DND-41 (cell line): ENCODE measurements at places on chromosomes 16 and 17.

- no peak for DNase-seq
- H3K27me3 ChIP-seq, result no peaks in the 10 kb centered on the region
- H3K4me3 ChIP-seq, result no peak overlapping the region
- H3K36me3 ChIP-seq, result no peaks in the 10 kb centered on the region; the same call in 1 of the 2 replicates
These were observed 121.3 kb downstream of the TRIM37 start for GRCh38 chr17:58985367-58985766.

DNA sequence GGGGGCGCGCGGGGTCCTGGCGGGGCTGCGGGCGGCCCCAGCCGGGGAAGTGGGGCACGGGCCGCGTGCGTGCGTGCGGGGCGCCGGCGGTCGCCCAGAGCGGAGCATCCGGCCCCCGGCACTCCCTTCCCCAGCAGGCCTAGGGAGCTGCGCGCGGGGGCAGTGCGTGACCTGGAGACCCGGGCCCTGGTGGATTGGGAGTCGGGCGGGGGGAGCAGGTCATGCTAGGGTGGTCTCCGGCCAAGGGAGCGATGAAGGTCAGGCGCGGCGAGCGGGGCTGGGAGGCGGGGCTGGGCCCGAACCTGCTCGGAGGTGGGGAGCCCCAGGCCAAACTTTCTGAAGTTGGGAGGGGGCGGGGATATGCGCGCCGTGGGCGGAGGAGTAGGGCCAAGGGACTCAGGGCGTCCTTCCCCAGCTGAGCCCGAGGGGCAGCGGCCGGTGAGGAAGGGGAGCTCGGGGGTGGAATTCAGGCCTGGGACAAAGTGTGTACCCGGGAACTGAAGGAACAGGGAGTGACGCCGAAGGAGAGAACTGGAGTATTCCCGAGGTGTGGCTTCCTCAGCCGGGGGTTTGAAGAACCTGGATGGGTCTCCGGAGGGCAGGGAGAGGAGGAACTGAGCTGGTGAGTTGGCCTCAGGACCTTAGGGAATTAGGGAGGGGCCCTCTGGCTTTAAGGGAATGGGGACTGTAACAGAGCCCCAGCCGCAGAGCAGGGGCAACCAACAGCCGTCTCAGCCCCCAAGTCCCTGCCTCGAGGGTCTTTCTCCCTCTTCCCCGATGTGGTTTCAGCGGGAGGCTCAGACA, 589 bp downstream of the XYLT2 start:
- no peaks in the 10 kb centered on the region for H3K27me3 ChIP-seq
- peak overlapping the region; percentile 90 for H3K4me3 ChIP-seq
- DNase-seq, result no peak
- H3K4me1 ChIP-seq, result peaks cover 24% of the 10 kb centered on the region
- H3K36me3 ChIP-seq, result no peaks in the 10 kb centered on the region; the same call in 1 of the 2 replicates

DNA sequence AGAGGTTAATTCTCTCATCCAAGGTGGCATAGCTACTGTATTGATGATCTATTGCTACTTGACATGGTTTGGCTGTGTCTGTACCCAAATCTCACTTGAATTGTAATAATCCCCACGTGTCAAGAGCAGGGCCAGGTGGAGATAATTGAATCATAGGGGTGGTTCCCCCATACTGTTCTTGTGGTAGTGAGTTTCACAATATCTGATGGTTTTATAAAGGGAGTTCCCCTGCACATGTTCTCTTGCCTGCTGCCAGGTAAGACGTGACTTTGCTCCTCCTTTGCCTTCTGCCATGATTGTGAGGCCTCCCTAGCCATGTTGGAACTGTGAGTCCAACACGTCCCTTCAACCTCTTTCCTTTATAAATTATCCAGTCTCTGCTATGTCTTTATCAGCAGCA, 22.9 kb upstream of the CPPED1 start:
- no peaks in the 10 kb centered on the region for H3K4me1 ChIP-seq
- no peaks in the 10 kb centered on the region for H3K36me3 ChIP-seq
- no peak for DNase-seq
- H3K27ac ChIP-seq, result no peak overlapping the region
- H3K27me3 ChIP-seq, result peaks cover 4% of the 10 kb centered on the region
- H3K4me3 ChIP-seq, result no peak overlapping the region

DNA sequence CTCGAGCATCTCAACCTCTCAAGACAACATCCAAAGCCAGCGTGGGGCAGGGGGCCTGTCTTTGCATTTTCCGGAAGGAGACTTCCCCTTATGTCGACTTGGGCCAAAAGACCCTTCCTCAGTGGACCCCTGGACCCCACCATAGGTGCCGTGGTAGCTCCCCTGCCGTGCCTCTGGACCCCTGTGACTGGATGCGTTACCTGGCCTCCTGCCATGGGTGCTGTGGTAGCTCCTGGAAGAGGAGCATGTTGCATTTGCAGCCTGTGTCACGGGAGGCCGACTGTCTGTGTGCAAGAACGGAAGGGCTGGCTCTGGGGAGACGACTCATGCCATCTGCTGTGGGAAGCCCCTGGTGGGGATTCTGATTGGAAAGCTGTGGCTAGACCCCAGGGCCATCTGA, 130.1 kb downstream of the FOXL1 start:
- H3K27ac ChIP-seq, result no peak overlapping the region
- no peak for DNase-seq
- H3K27me3 ChIP-seq, result no peaks in the 10 kb centered on the region
- H3K36me3 ChIP-seq, result no peaks in the 10 kb centered on the region

GRCh38 chr17:63549289-63549945, 860 bp upstream of the DCAF7 start:
- DNase-seq, result no peak
- no peaks in the 10 kb centered on the region for H3K27me3 ChIP-seq
- H3K4me1 ChIP-seq, result peaks cover 42% of the 10 kb centered on the region
- peak overlapping the region; percentile 98 for H3K27ac ChIP-seq
- H3K4me3 ChIP-seq, result peak overlapping the region; percentile 62

DNA sequence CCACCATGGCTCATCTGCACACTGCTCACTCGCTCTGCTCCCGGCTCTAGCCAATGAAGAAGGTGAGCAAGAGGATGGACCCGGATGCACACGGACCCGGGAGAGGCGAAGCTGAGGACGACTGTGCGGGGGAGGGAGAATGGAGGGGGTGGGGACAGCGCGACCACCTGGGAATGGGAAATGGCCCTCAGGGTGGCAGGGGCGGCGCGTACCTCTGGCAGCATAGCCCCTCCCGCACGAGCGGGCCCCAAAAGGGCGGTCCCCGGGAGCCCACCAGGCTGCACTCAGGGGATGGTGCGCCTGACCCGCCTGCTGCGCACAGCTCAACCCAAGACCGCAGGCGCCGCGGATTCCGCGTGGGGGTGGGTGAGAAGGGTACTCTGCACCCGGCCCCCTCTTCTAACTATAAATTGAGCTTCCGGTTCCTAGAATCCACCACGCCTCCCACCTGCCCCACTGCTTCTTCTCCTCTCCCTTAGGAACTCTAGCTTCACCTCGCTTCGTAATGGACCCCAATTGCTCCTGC, 6.1 kb downstream of the MT1H start:
- peak; percentile 62 for DNase-seq
- peaks cover 2% of the 10 kb centered on the region; the same call in 1 of the 2 replicates for H3K4me1 ChIP-seq
- H3K4me3 ChIP-seq, result no peak overlapping the region
- no peak overlapping the region for H3K27ac ChIP-seq

- H3K4me3 ChIP-seq, result no peak overlapping the region
- no peaks in the 10 kb centered on the region for H3K4me1 ChIP-seq
- H3K36me3 ChIP-seq, result no peaks in the 10 kb centered on the region
- no peak overlapping the region for H3K27ac ChIP-seq
- H3K27me3 ChIP-seq, result no peaks in the 10 kb centered on the region
These were observed 5.0 kb upstream of the RPH3AL start for GRCh38 chr17:357644-358043.

- H3K27me3 ChIP-seq, result no peaks in the 10 kb centered on the region
- H3K27ac ChIP-seq, result no peak overlapping the region
- no peak overlapping the region for H3K4me3 ChIP-seq
- H3K4me1 ChIP-seq, result peaks cover 13% of the 10 kb centered on the region
- H3K36me3 ChIP-seq, result no peaks in the 10 kb centered on the region
These were observed 9.6 kb downstream of the CFDP1 start for GRCh38 chr16:75423723-75424104.

DNA sequence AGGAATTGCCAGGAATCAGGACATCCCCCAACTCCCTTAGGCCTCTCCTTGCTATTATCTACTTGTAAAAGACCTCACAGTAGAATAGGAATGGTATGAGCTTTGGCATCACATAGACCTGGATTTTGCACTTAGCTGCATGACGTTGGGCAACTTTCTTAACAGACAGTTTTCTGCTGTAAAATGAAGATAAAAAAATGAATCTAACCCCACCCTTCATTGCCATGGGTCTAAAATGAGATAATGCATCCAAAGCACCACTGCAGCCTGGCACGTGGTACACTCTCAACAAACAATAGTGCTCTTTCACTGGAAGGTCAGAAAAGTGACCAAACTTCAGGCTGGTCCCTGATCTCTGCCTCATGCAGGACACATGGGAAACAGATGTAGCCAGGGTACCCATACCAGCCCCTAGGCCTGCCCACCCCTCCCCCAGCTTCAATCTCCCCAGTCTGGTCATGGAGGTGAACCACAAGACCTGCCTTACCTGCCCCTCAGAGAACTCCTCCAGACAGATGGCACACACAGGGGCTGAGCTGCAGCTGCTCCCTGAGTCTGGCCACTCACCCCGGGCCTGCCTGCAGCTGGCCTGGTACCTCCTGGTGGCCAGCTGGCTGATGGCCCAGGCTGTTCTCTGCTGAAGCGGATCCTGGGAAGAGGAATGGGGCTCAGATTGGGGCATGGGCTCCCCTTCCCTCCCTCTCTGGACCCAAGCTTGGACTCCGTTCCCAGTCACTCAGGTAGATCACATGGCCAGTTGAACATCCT, 8.5 kb upstream of the SUPT4H1 start:
- H3K4me1 ChIP-seq, result no peaks in the 10 kb centered on the region
- H3K27me3 ChIP-seq, result no peaks in the 10 kb centered on the region
- no peaks in the 10 kb centered on the region for H3K36me3 ChIP-seq
- no peak for DNase-seq
- no peak overlapping the region for H3K4me3 ChIP-seq
- no peak overlapping the region for H3K27ac ChIP-seq

- H3K4me3 ChIP-seq, result peak overlapping the region; percentile 95
- H3K27me3 ChIP-seq, result peaks cover 10% of the 10 kb centered on the region
- peaks cover 27% of the 10 kb centered on the region for H3K36me3 ChIP-seq
- peak; percentile 18 for DNase-seq
These were observed 1.1 kb downstream of the CRAMP1 start for GRCh38 chr16:1613211-1613622.

GRCh38 chr16:86501989-86502855, 8.1 kb upstream of the FOXF1 start:
- no peaks in the 10 kb centered on the region for H3K4me1 ChIP-seq
- DNase-seq, result no peak
- H3K27ac ChIP-seq, result no peak overlapping the region

- no peak overlapping the region for H3K4me3 ChIP-seq
These were observed 6.9 kb downstream of the MRM1 start for GRCh38 chr17:36608280-36608679.

GRCh38 chr17:29575511-29576213, 7.2 kb downstream of the TP53I13 start:
- H3K36me3 ChIP-seq, result peaks cover 83% of the 10 kb centered on the region
- H3K4me3 ChIP-seq, result no peak overlapping the region
- peaks cover 2% of the 10 kb centered on the region for H3K4me1 ChIP-seq
- H3K27me3 ChIP-seq, result no peaks in the 10 kb centered on the region

GRCh38 chr16:23836404-23837311, 875 bp downstream of the PRKCB start:
- peak; percentile 85 for DNase-seq
- peak overlapping the region; percentile 55 for H3K4me3 ChIP-seq
- H3K27ac ChIP-seq, result peak overlapping the region; percentile 57
- H3K4me1 ChIP-seq, result peaks cover 55% of the 10 kb centered on the region
- H3K36me3 ChIP-seq, result peaks cover 22% of the 10 kb centered on the region

DNA sequence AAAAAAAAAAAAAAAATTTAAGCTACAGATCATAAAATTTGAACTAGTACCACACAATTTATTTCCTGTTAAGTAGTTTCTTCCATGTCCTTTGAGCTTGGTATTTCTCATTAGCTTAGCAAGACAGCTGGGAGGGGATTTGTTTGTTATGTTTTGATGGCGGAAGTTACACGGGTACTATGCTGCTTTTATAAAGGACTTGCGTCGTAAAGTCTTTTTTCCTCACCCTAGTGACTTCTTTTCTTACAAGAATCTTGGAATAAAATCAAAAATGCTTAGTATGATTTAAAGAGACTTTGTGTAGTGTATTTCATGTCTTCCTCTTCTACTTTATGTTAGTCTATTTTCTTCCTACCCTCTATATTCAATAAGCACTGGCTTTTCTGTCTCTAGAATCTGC, 89.1 kb downstream of the NLK start:
- DNase-seq, result no peak
- no peak overlapping the region for H3K4me3 ChIP-seq
- H3K27me3 ChIP-seq, result no peaks in the 10 kb centered on the region
- no peaks in the 10 kb centered on the region for H3K4me1 ChIP-seq

DNA sequence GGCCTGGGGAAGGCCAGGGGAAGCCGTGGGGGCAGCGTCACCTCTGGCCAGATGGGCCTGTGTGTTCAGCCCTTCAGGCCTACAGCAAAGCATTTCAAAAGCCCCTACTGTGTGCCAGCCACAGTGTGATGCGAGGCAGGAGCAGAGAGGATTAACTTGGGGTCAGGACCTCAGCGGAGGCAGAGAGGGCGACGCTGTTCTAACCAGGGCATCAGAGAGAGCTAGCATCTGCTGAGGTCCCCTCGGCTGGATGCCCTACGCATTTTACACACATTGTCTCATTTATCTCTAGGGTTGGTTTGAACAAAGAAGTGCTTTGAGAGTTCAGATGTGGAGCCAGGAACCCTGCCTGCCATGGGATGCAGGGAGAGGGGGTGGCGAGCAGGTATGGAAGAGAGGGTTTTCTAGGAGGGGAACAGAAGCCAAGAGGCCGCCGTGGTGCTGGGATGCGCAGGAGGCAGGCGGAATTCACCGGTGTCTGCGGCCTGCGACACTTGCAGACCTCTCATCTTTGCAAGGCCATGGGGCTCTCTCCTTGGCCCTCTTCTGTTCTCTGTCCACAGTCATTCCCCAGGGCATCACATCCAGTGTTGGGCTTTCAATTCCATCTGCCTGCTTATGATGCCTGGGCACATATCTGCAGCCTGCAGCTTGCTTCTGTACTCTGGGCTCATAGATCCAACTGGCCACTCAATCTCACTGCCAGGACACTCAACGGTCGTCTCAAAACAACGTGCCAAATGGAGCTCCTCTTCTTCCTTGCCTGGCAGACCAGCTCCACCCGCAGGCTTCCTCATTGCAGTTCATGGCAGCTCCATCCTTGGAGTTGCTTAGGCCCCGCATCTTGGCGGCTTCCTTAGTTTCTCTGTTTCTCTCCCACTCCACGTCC, 8.1 kb upstream of the NKD1 start:
- H3K4me3 ChIP-seq, result no peak overlapping the region
- no peaks in the 10 kb centered on the region for H3K36me3 ChIP-seq
- no peaks in the 10 kb centered on the region for H3K4me1 ChIP-seq
- peaks cover 65% of the 10 kb centered on the region for H3K27me3 ChIP-seq
- H3K27ac ChIP-seq, result no peak overlapping the region
- no peak for DNase-seq

GRCh38 chr17:57276621-57277020, 20.3 kb downstream of the MSI2 start:
- no peak for DNase-seq
- H3K36me3 ChIP-seq, result peaks cover 99% of the 10 kb centered on the region
- H3K4me3 ChIP-seq, result no peak overlapping the region
- H3K27ac ChIP-seq, result peak overlapping the region; percentile 34
- H3K27me3 ChIP-seq, result no peaks in the 10 kb centered on the region

GRCh38 chr17:53133876-53134275, 688.9 kb upstream of the KIF2B start:
- no peaks in the 10 kb centered on the region for H3K36me3 ChIP-seq
- no peak for DNase-seq
- no peak overlapping the region for H3K27ac ChIP-seq
- H3K27me3 ChIP-seq, result no peaks in the 10 kb centered on the region
- no peak overlapping the region for H3K4me3 ChIP-seq
